Osteocyte (in vitro differentiated cells): ENCODE measurements at places on chromosomes 1 and 21.

GRCh38 chr1:19975423-19976193 is 3.8 kb downstream of the PLA2G2A start:
- no peak overlapping the region for H3K4me3 ChIP-seq
- DNase-seq = peak; percentile 70
- peaks cover 6% of the 10 kb centered on the region for H3K27me3 ChIP-seq
- no peaks in the 10 kb centered on the region for H3K4me1 ChIP-seq

DNA sequence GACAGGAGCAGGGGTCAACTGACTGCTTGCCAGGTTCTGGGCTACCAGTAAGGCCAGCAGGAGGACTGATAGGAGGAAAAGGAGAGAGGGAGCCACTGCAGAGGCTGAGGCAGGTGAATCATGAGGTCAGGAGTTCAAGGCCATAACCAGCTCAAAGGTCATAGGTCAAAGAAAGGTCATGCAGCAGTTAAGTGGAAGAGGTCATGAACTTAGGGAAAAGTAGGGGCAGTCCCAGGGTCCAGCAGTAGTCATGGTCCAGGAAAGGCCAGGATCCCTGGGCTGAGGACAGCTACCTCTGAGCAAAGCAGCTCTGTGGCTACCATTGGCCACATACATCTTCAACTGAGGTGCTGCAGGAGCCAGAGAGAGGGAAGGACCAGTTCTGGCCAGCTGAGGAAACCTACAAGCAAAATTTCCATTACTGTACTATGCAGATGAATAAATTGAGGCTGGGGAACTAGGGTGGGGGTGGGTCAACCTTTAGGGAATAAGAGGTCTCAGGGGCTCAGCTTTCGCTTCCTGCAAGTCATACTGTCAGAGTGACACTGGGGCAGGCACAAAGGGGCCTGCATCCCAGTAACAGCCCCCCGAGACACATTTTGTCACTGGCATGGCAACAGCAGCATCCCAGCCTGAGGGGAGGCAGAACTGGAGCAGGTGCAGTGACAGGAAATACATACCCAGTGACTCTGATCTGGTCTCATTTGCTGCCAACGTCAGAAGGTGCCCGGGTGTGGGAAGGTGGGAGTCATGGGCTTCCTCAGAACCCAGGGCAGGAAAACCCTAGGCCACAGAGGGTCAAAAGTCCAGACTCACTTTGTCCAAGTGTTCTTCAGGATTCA is 5.2 kb upstream of the INPP5B start:
- peaks cover 3% of the 10 kb centered on the region for H3K36me3 ChIP-seq
- H3K27me3 ChIP-seq = no peaks in the 10 kb centered on the region
- H3K4me3 ChIP-seq = no peak overlapping the region

DNA sequence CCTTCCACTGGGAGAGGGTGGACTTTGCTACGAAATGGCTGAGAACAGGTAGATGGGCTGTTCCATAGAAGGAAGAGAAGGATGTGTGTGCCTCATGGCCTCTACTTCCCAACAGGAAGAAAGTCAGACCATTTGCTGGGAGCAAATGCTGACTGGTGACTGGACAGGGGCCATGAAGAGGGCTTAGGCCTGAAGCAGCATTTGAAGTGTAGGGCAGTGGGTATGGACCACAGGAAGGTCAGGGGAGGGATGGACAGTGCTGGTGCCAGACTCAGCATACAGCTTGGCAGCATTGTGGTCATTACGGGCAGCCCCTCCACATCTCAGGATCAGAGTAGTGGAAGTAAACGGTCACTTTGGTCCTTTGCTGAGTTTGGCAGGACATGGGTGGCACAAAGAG is 275.7 kb downstream of the MATN1 start:
- no peaks in the 10 kb centered on the region for H3K4me1 ChIP-seq
- no peak overlapping the region for H3K4me3 ChIP-seq
- no peak overlapping the region for H3K27ac ChIP-seq
- no peaks in the 10 kb centered on the region for H3K36me3 ChIP-seq

DNA sequence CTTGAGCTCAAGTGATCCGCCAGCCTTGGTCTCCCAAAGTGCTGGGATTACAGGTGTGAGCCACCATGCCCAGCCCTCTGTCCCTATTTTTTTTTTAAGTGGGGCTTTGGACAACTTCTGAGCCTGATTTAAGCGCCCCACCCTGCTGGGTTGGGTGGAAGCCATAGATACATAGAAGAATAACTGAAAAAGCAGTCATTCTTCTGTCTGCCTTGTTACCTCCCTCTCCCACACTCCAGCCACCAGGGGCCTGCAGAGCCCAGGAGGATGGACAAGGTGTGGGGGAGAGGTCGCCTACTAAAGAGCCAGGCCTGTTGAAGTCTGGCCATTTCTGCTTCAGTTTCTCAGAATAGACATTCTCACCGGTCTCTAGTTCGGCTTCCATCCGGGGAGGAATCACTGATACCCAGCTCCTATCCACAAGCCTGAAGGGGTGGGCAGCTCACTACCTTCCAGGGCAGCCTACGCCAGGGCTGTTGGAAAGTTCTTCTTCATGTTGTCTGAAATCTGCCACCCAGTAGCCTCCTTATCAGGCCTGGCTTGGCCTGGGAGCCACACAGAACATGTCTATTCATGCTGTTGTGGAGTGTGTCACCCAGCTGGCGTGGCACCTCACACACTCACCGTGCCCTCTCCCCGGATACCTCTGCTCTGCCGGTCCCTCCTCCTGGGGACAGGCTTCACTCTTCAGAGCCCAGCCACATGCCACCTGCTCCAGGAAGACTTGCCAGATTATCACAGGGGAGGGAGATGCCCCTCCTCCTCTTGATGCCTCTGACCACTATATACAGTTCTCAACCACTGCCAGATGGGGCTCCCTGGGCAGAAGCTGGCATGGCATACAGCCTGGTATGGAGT is 27.7 kb downstream of the KNCN start:
- H3K27ac ChIP-seq = no peak overlapping the region
- no peaks in the 10 kb centered on the region for H3K36me3 ChIP-seq
- DNase-seq = no peak
- no peak overlapping the region for H3K4me3 ChIP-seq
- peaks cover 31% of the 10 kb centered on the region for H3K27me3 ChIP-seq

GRCh38 chr1:210099921-210100320 is 132.7 kb upstream of the SERTAD4 start:
- peaks cover 4% of the 10 kb centered on the region for H3K4me1 ChIP-seq
- no peak for DNase-seq
- no peak overlapping the region for H3K4me3 ChIP-seq

GRCh38 chr1:183694755-183695154 is 41.6 kb upstream of the APOBEC4 start:
- H3K27ac ChIP-seq = no peak overlapping the region
- H3K4me1 ChIP-seq = peaks cover 6% of the 10 kb centered on the region
- H3K36me3 ChIP-seq = no peaks in the 10 kb centered on the region
- no peak for DNase-seq
- H3K4me3 ChIP-seq = no peak overlapping the region
- no peaks in the 10 kb centered on the region for H3K27me3 ChIP-seq

GRCh38 chr1:53237638-53238037 is 680 bp downstream of the MAGOH start:
- peaks cover 14% of the 10 kb centered on the region for H3K36me3 ChIP-seq
- H3K4me1 ChIP-seq = peaks cover 30% of the 10 kb centered on the region
- no peak for DNase-seq
- H3K4me3 ChIP-seq = peak overlapping the region; percentile 96
- no peaks in the 10 kb centered on the region for H3K27me3 ChIP-seq
- H3K27ac ChIP-seq = peak overlapping the region; percentile 94

- no peak overlapping the region for H3K4me3 ChIP-seq
Observed at GRCh38 chr1:97905141-97905940, 15.5 kb downstream of the DPYD start.

DNA sequence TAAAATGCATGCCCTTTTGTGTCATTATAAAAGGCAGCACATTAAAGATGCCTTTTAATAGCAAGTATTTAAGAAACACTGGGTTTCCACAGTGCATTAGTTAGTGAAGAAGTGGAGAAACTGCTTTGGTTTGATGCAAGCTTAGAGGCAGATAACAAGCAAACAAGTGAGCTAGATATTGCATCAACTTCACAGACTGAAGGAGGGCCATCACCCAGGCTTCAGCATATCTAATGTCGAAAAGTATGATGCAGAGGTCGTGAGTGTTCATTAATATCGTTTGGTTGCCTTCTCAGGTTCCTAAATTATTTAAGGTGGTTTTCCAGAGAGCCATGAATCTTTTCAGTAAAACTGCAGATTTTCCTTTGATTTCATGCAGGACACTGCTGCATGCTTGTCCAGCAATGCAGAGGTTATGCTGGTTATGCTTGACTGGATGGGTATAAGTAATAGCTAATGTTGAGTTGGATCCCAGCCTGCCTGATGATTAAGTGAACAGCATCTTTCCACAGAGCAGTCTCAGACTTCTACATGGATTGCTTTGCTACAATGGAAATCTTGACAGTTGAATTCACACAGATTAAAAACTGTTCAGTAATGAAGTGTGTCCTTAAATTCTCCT is 69.7 kb upstream of the IPO9 start:
- H3K36me3 ChIP-seq = peaks cover 15% of the 10 kb centered on the region
- no peak overlapping the region for H3K4me3 ChIP-seq
- H3K27me3 ChIP-seq = no peaks in the 10 kb centered on the region
- DNase-seq = no peak

DNA sequence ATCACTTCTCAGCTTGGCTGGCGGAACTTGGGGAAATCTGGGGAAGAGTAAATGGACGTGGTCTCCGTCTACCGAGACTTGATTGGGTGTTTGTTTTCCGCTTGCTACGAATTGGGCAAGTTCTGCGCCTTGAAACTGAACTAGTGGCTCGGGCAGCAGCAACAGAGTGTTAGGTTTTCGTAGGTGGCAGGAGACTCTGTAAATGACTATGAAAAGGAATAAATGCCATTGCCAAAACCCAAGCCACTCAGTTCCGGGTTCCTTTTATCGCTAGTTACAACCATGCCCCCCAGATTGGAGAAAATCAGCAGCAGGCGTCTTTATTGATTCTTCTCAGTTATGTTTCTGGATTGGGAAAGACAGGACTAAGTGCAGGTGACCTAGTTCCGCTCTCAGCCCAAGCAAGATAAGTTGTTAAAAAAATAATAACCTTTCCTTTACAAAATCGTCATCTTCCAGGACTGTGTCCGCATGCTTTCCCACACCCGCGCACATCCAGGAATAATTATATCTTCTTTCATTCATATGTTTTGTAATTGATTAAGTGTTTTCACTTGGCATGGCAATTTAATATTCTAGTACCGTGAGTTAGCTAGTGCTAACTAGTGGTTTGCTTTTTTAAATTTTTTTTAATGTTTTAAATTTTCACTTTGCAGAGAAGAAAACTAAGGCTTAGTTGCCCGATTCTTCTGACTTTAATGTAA is 3.4 kb downstream of the LHX9 start:
- no peak overlapping the region for H3K4me3 ChIP-seq
- H3K36me3 ChIP-seq = peaks cover 3% of the 10 kb centered on the region
- peaks cover 40% of the 10 kb centered on the region for H3K4me1 ChIP-seq
- no peak for DNase-seq

DNA sequence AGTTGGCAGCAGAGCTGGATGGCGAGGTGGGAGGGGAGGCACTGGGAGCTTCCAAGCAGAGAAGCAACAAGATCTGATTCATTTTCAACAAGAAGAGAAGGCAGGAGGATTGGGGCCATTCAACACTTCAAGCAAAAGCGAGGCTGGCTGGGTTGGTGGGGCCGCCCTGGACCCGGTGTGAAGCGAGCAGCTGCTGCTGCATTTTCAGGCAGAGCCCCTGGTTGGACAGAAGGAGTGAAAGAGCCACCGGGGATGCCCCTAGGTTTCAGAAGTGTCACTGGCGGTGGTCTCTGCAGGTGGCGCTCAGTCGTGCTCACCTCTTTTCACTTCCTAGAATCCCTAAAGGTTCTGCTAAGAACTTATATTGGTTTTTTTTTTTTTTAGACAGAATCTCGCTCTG is 18.0 kb downstream of the SLC2A7 start:
- no peak overlapping the region for H3K27ac ChIP-seq
- H3K4me3 ChIP-seq = no peak overlapping the region
- DNase-seq = no peak
- peaks cover 2% of the 10 kb centered on the region for H3K4me1 ChIP-seq
- H3K27me3 ChIP-seq = peaks cover 15% of the 10 kb centered on the region

DNA sequence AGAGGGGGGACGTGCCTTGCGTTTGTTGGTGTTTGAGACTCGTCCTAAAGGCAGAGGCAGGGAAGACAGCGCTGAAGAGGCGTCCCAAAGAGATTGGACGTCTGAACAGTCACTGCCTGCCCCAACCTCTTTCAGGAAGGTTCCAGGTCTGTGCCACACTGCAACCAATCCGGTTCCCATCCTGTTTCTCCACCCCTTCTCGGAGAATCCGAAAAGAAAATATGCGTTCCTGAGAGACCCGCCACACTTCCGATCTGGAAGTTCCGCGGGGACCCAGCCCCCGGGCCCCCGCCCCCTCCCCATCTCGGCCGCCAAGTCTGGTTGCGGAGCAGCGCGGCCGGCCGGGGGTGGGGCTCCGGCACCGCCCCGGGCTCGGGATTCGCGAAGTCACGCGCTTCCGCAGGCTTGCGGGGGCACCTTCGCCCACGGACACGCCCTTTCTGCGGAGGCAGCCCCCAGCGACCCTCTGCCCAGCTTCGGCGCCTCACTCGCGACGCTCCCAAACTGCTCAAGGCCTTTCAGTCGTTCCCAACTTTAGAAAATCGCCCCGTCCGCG is 124.5 kb upstream of the DPYD start:
- peak overlapping the region; percentile 88 for H3K27ac ChIP-seq
- peaks cover 4% of the 10 kb centered on the region for H3K27me3 ChIP-seq
- H3K4me3 ChIP-seq = peak overlapping the region; percentile 88
- H3K36me3 ChIP-seq = no peaks in the 10 kb centered on the region
- H3K4me1 ChIP-seq = peaks cover 52% of the 10 kb centered on the region

GRCh38 chr1:113391649-113392271 is 1.4 kb downstream of the MAGI3 start:
- DNase-seq = no peak
- peak overlapping the region; percentile 27 for H3K27ac ChIP-seq
- H3K27me3 ChIP-seq = no peaks in the 10 kb centered on the region
- peak overlapping the region; percentile 84 for H3K4me3 ChIP-seq

GRCh38 chr21:31753949-31754707 is 22.2 kb upstream of the SCAF4 start:
- H3K27me3 ChIP-seq = peaks cover 8% of the 10 kb centered on the region
- H3K4me1 ChIP-seq = peaks cover 1% of the 10 kb centered on the region
- no peaks in the 10 kb centered on the region for H3K36me3 ChIP-seq
- H3K4me3 ChIP-seq = no peak overlapping the region
- H3K27ac ChIP-seq = no peak overlapping the region

DNA sequence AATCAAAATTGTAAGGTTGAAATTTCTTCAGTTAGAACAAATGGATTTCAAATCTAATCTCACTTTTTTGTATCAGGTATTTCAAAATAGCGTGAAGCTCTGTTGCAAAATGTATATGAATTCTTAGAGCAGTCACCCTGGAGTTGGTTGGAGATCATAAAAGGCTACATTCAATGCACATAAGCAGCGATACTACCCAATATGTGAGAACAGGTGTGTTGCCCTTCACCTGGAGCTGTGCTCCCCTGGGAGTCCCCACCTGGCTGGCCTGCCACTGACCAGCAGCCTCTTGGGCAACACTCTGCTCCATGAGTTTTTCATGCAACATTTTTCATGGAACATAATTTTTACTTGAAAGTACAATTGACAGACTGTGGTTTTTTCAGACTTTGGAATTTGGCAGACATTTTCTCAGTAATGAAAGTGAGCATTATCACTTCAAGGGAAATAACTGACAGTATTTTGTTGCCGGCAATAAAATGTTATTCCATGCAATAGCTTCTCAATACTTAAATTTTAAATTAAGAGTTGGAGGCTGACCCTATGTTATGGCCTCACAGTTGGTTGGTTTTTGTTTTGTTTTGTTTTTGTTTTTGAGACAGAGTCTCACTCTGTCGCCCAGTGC is 95.1 kb downstream of the ST3GAL3 start:
- H3K27ac ChIP-seq = no peak overlapping the region
- no peak overlapping the region for H3K4me3 ChIP-seq
- no peak for DNase-seq
- peaks cover 2% of the 10 kb centered on the region for H3K36me3 ChIP-seq
- H3K4me1 ChIP-seq = peaks cover 13% of the 10 kb centered on the region
- no peaks in the 10 kb centered on the region for H3K27me3 ChIP-seq
